ENCODE measurements at places on chromosomes 3 and 15.

DNA sequence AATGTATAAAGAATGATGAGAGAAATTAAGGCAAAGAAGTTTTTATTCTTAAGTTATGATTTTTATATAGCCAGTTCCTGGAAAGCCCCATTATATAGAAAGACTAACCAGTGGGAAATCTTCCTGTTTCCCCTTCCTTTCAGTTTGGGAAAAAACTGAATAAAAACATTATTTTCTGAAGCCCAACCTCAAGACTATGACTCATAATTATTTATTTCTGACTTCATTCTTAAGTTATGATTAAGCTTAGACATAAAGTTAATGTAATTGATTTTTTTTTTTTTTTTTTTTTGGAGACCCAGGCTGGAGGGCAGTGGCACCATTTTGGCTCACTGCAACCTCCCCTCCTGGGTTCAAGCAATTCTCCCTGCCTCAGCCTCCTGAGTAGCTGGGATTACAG, 55.8 kb downstream of the TRPC1 start:
- no peak for DNase-seq

GRCh38 chr3:34881026-34881425, 758.3 kb upstream of the ARPP21 start:
- no peak for DNase-seq

- DNase-seq = no peak
These were observed 170.2 kb upstream of the SMAD3 start for GRCh38 chr15:66894986-66895780.

GRCh38 chr3:125481786-125482185, 38.2 kb downstream of the SNX4 start:
- DNase-seq = no peak

DNA sequence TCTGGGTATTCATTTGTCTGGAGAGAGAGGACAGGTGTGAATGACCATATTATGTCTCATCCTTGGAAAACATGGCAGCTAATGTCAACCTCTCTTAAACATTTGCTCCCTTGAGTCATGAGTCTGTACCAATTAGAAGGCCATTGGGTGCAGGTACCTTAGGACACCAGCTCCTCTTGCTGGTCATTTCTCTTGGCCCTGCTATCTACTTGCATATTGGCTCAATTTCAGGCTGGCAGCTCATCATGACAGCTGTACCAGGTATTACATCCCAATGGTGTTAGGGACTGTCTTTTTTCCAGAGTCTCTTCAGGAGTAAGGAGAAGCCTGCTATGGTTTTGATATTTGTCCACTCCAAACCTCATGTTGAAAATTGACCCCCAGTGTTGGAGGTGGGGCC, 92.2 kb upstream of the ANKRD28 start:
- no peak for DNase-seq

GRCh38 chr15:99909592-99910295, 176.5 kb upstream of the LYSMD4 start:
- no peak for DNase-seq

DNA sequence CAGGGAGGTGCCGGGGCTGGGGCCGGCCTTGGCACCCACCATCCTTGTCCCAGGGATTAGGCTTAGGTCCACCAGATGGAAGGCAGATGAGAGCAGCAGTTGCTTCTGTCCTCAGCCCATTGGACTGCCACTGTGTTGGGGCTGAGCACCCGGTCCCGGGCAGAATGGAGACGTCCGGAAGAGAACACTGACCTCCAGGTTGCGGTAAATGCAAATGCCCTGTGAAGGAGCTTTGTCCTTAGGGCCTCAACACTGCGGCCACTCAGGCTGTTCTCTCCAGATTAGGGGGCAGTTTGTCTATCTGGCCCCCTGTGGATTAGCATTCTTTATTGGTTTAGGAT, at the start of gene SERINC4:
Gene SERINC4 (minus strand): TSS at position 276 of the 341 bp plus-strand sequence. CDS start 234 bp downstream, at position 42.
- DNase-seq = no peak

GRCh38 chr3:27584874-27585273, 100.7 kb upstream of the SLC4A7 start:
- DNase-seq = no peak

DNA sequence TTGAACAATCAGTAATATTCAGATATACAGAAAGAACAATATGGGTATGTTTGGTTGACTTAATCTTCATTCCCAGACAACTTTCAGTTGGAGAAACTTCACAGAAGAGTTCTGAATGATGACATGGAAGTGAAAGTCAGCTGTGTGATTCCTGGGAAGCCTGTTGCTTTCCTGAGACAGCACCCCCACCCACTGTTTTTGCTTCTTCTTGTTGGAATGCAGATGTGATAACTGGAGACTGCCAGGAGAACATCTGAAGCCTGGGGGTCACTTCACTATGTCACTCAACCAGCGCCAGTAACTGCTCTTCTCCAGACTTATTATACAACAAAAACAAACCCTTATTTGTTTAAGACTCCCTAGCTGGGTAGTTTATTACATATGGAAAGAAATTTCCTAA, 599.4 kb downstream of the ZIC1 start:
- DNase-seq = no peak

DNA sequence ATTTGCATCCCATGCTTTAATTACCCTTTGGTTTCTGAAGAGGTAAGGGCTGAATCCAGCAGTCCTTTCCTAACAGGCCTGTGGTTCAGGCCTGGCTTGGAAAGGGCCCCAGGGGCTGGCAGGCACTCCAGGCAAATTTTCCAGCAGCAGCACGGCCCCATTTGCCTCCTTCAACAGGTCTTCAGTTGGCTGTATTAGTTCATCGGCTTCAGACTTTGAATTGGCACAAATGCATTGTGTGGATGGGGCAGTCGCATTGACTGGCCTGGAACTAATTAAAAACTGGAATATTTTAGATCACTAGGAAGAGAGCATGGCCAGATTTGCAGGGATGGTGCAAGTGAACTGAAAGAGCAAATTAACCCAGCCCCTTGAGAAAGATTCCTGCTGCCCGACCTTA, 207.8 kb upstream of the MCTP2 start:
- DNase-seq = no peak
